Immature natural killer cell (primary cell): ENCODE measurements at places on chromosomes 13 and 19. TPM values are rescaled to one million over a fixed set of nuclear protein-coding genes. Genes with fewer than 3 reads are reported as not detected.

Gene YJEFN3
- not detected for polyA plus RNA-seq

Gene ELANE
- polyA plus RNA-seq: not detected

Gene OLFM4
- polyA plus RNA-seq: not detected

Gene PTGIR
- 0.14 TPM for polyA plus RNA-seq

Gene CGB1
- polyA plus RNA-seq: not detected

Gene GPC6
- polyA plus RNA-seq: not detected

Gene CIC
- not detected for polyA plus RNA-seq

Gene SLC25A30
- polyA plus RNA-seq: 2.0 TPM

Gene SBSN
- not detected for polyA plus RNA-seq

Gene ZNF536
- not detected for polyA plus RNA-seq

Gene ETFB
- 69.3 TPM for polyA plus RNA-seq

Gene ZGLP1
- not detected for polyA plus RNA-seq

Gene C1QTNF9B
- polyA plus RNA-seq: not detected

Gene GPX4
- 280 TPM for polyA plus RNA-seq

Gene ZNF541
- polyA plus RNA-seq: not detected

Gene FGF22
- polyA plus RNA-seq: 0.54 TPM

Gene ZIM2
- polyA plus RNA-seq: not detected

DNA sequence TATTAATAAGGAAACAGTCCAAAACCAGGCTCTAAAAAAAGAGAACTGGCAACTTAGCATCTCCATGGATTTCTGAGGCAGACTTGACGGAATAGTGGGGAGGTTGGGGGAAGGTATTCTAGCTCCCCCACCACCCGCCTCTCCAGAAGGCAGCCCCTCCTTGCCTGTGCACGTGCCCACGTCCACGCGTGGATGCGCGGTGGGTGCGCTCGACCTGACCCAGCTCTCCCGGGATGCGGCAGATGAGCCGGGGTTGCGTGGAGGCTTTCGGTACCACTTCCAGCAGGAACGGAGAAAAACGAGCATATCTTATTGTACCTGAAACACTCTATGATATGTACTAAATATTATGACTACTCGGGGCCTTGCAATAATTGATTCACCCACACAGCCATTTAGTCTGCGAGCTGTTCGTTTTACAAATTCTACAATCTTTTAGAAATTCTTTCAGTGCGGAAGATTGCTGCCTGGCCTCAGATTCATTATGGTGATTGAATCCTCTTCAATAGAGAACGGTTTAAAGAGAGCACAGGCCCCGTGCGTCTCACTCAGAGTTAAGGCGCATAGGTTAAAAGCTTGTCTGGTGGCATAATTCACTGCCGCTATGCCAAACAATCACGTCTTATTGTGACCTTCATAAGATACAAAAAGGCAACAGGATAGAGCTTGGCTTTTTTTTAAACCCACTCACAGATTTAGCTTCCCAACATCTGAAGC is 117.9 kb downstream of the URI1 start:
- no peaks in the 10 kb centered on the region for H3K4me1 ChIP-seq
- no peak overlapping the region for H3K27ac ChIP-seq
- H3K27me3 ChIP-seq: peaks cover 5% of the 10 kb centered on the region
- DNase-seq: no peak
- peaks cover 5% of the 10 kb centered on the region for H3K36me3 ChIP-seq

- no peak overlapping the region for H3K27ac ChIP-seq
- DNase-seq: no peak
- H3K4me3 ChIP-seq: no peak overlapping the region
- H3K27me3 ChIP-seq: no peaks in the 10 kb centered on the region
- no peaks in the 10 kb centered on the region for H3K4me1 ChIP-seq
Measured at GRCh38 chr13:30832845-30833332, 73.2 kb upstream of the MEDAG start.

DNA sequence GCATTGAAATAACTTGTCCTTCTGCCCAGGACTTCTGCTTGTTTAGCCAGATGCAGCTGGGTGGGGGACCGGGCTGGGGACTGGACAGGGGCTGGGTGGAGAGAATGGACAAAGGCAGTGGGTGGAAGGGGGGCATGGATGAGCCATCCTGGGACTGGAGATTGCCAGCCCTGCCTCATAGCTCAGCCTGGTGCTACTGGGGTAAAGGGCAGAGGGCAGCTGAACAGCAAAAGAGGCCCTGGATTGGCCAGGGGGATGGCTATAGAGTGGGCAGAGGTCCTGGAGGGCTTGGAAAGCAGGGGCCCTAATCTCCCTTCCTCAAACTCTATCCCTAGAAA is 17.7 kb upstream of the PLAUR start:
- peaks cover 8% of the 10 kb centered on the region for H3K36me3 ChIP-seq
- no peaks in the 10 kb centered on the region for H3K4me1 ChIP-seq
- H3K4me3 ChIP-seq: no peak overlapping the region
- H3K27me3 ChIP-seq: peaks cover 3% of the 10 kb centered on the region

DNA sequence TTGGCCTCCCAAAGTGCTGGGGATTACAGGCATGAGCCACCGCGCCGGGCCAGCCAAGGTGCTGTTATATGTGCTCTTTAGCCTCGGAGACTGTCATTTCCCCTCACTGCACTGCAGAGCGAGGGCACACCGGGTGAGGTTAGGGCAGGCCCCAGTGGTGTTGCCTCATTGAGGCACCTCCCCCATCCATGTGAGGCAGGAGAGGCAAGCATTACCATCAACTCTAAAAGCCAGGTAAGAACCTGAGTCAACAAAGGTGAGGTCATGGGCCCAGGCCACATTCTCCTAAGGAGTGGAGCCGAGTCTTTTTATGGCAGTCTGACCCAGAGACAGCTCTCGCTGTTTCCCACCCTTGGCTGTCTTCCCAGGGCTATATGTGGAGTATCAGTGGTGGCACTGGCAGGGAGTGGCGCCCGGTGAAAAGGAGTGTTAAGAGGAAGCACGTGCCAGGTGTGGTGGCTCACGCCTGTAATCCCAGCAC is 10.9 kb downstream of the B3GNT8 start:
- peaks cover 1% of the 10 kb centered on the region for H3K27me3 ChIP-seq
- no peak overlapping the region for H3K4me3 ChIP-seq
- DNase-seq: no peak
- H3K4me1 ChIP-seq: no peaks in the 10 kb centered on the region
- peaks cover 11% of the 10 kb centered on the region for H3K36me3 ChIP-seq

DNA sequence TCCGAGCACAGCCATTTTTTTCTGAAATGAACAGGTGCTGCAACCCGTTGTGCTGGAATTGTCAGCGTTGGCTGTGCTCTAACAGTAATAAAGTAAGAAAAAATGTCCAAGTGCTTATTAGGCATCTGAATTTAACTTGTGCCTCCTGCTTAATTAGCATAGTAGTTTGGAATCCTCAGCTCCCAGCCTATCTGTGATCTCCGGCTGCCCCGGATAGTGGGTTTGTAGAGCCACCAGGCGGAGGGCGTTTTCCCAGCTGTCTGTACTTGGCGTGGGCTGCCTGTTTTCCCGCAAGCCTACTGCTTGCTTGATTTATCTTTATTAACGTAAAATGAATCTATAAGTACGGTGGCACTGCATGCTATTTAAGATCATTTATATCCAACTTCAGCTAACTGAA is 137.9 kb downstream of the MTUS2 start:
- H3K27me3 ChIP-seq: no peaks in the 10 kb centered on the region
- DNase-seq: no peak
- no peak overlapping the region for H3K4me3 ChIP-seq

GRCh38 chr13:30268673-30269072 is 38.7 kb downstream of the KATNAL1 start:
- peak overlapping the region; percentile 43 for H3K27ac ChIP-seq
- DNase-seq: no peak
- no peak overlapping the region for H3K4me3 ChIP-seq
- no peaks in the 10 kb centered on the region for H3K27me3 ChIP-seq
- H3K36me3 ChIP-seq: peaks cover 11% of the 10 kb centered on the region

GRCh38 chr19:46388311-46389095 is 24.9 kb downstream of the CCDC8 start:
- H3K36me3 ChIP-seq: peaks cover 11% of the 10 kb centered on the region
- no peak for DNase-seq
- H3K4me3 ChIP-seq: no peak overlapping the region
- no peaks in the 10 kb centered on the region for H3K4me1 ChIP-seq
- H3K27me3 ChIP-seq: peaks cover 2% of the 10 kb centered on the region
- H3K27ac ChIP-seq: no peak overlapping the region

GRCh38 chr13:70960841-70961443 is 852.7 kb upstream of the KLHL1 start:
- no peak for DNase-seq
- no peak overlapping the region for H3K4me3 ChIP-seq
- no peaks in the 10 kb centered on the region for H3K27me3 ChIP-seq
- H3K36me3 ChIP-seq: no peaks in the 10 kb centered on the region
- no peak overlapping the region for H3K27ac ChIP-seq

GRCh38 chr19:54449701-54450069 is 686 bp downstream of the LENG8 start:
- H3K36me3 ChIP-seq: peaks cover 4% of the 10 kb centered on the region
- H3K27me3 ChIP-seq: peaks cover 21% of the 10 kb centered on the region
- H3K4me3 ChIP-seq: peak overlapping the region; percentile 98
- no peak for DNase-seq
- H3K27ac ChIP-seq: peak overlapping the region; percentile 98
- peaks cover 55% of the 10 kb centered on the region for H3K4me1 ChIP-seq

- H3K4me3 ChIP-seq: no peak overlapping the region
- peaks cover 6% of the 10 kb centered on the region for H3K4me1 ChIP-seq
Measured at GRCh38 chr13:27379694-27380641, 44.5 kb upstream of the GTF3A start.

DNA sequence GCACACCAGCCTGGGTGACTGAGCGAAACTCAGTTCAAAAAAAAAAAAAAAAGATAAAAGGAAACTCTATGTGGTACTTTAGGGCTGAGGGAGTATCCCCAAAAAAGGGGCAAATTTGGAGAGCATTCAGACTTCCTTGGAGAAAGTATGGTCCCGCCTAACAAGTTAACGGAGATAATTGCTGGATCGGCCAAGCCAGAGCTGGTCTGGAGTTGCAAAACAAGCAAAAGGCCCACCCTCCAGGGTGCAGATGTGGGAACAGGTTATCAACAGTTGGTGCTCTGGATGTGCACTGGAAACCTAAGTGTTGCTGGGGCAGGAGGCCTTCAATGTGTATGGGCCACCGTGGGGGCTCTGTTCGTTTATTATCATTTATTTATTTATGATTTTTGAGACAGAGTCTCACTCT is 2.8 kb downstream of the IQCN start:
- H3K27me3 ChIP-seq: peaks cover 39% of the 10 kb centered on the region
- H3K4me3 ChIP-seq: no peak overlapping the region
- no peak overlapping the region for H3K27ac ChIP-seq
- peaks cover under 1% of the 10 kb centered on the region for H3K36me3 ChIP-seq

- H3K4me3 ChIP-seq: no peak overlapping the region
- peak overlapping the region; percentile 74 for H3K27ac ChIP-seq
- no peak for DNase-seq
- H3K36me3 ChIP-seq: peaks cover 61% of the 10 kb centered on the region
- peaks cover 50% of the 10 kb centered on the region for H3K4me1 ChIP-seq
Measured at GRCh38 chr13:99373436-99373835, 66.2 kb upstream of the GPR183 start.

DNA sequence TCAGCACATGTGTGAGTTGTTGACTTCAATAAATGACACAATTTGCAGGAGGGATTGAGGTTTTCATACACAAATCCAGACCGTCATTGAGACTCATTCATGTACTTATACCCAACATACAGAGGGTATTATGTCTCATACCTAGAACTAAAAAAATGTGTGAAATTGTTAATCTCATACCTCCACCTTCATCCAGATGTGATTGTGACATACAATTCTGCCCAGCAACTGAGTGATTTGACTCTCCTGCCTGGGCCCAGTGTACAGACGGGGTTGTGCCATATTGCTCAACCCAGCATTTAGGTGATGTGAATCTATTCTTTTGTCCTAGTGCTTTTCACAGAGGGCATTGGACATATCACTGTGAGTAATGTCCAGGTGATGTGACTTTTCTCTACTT is 12.6 kb upstream of the ZNF681 start:
- peaks cover 5% of the 10 kb centered on the region for H3K36me3 ChIP-seq
- DNase-seq: no peak
- H3K4me1 ChIP-seq: no peaks in the 10 kb centered on the region
- no peak overlapping the region for H3K27ac ChIP-seq
- no peak overlapping the region for H3K4me3 ChIP-seq

GRCh38 chr13:86986448-86986847 is 684.7 kb upstream of the SLITRK5 start:
- H3K27me3 ChIP-seq: no peaks in the 10 kb centered on the region
- no peak for DNase-seq
- H3K4me1 ChIP-seq: no peaks in the 10 kb centered on the region
- no peak overlapping the region for H3K27ac ChIP-seq

DNA sequence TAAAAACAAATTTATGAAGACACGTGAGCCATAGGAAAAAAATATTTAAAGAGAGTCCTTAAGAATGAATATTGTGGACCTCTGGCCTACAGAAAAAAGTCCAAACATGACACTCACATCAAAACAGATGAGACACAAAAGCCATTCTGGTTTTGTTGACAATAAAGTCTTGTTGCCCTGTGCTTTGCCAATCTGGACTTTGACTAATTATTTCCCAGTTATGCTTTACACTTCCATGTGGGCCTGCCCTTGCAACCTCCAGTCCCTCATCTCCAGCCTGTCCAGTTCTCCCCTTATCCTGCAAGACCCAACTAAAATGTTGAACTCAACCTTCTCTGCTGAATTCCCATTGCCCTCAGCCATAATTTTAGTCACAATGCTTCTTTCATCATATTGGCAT is 184.5 kb upstream of the SERP2 start:
- H3K27me3 ChIP-seq: peaks cover 3% of the 10 kb centered on the region
- DNase-seq: no peak
- H3K36me3 ChIP-seq: no peaks in the 10 kb centered on the region
- no peak overlapping the region for H3K4me3 ChIP-seq
- no peak overlapping the region for H3K27ac ChIP-seq

- H3K4me3 ChIP-seq: peak overlapping the region; percentile 79
- H3K36me3 ChIP-seq: no peaks in the 10 kb centered on the region
Measured at GRCh38 chr19:58563823-58564222, 5.4 kb upstream of the UBE2M start.

- H3K27ac ChIP-seq: peak overlapping the region; percentile 100
- H3K4me3 ChIP-seq: peak overlapping the region; percentile 33
- no peak for DNase-seq
Measured at GRCh38 chr13:114106991-114107685, 25.3 kb downstream of the RASA3 start.

DNA sequence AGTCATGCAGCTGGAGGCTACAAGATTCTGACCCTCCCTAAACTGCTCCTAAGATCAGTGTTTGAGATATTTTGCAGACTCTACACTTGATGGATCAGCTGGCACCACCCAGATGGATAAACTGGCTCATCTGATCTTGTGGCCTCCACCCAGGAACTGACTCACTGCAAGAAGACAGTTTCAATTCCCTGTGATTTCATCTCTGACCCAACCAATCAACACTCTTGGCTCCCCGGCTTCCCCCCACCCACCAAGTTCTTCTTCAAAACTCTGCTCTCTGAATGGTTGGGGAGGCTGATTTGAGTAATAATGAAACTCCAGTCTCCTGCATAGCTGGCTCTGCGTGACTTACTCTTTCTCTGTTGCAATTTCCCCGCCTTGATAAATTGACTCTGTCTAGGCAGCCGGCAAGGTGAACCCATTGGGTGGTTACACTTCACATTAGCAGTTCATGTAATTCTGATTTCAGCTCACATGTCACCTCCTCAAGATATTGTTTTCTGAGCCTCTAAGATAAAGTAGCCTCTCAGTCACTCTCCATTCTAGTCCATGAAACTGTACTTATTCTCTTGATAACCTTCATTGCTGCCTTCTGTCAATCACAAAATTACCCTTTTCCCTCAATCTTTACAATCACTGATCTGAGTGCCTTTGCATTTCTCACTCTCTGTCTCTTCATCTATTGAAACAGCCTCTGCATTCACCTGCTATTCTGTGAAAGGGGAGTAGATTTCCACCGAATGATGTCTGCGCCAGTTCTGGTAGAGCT is 9.9 kb upstream of the FPR3 start:
- H3K27ac ChIP-seq: no peak overlapping the region
- no peak for DNase-seq
- H3K27me3 ChIP-seq: peaks cover 2% of the 10 kb centered on the region
- H3K4me3 ChIP-seq: no peak overlapping the region
- H3K36me3 ChIP-seq: no peaks in the 10 kb centered on the region
